ENCODE measurements at places on chromosomes 13 and 19.

DNA sequence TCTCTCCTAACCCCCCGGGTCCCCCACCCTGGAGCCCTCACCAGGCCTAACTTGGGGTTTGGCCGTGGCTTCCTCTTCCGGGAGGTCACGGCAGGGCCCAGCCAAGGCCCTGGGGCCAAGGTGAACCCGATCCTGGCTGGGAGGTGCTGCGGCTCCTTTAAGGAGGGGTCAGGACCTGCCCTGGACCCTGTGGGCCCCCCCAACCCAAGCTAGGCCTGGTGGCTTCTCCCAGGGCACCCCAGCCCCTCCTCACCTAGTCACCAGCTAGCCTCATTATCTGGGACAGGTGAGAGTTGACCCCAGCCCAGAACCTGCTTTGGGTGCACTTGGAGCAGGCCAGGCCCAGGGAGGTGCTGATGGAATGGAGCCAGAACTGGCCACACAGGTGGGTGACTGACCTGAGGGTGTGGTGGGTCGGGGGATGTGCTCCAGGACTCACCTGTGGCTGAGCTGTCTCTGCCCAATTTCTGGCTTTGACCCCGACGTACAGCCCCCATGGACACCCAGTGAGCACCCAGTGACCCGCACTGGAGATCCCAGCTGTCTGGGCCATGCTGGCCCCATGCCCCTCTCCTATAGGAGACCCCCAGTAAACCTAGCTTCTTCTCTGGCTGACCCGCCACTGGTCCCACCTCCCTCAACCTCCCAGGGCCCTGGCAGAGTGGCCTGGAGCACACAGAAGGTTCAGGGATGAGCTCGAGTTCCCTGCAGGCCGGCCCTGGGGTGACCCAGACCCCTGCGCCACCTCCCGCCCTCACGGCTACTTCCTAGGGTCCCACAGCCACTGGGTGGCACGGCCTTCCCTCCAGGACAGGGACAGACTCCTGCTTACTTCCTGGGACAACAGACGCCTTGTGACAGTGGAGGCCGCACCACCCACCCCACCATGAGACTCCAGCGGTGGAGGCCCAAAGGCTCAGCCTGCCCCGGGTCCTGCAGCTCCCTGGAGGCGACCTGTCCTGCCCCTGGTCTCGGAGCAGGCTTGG is 6.7 kb upstream of the MKNK2 start:
- no peak for DNase-seq

- peak; percentile 97 for DNase-seq
Observed at GRCh38 chr19:1605236-1606137, at the start of gene UQCR11. Gene UQCR11 (minus strand): TSS chr19:1605462. CDS start chr19:1605409, 53 bp downstream.

DNA sequence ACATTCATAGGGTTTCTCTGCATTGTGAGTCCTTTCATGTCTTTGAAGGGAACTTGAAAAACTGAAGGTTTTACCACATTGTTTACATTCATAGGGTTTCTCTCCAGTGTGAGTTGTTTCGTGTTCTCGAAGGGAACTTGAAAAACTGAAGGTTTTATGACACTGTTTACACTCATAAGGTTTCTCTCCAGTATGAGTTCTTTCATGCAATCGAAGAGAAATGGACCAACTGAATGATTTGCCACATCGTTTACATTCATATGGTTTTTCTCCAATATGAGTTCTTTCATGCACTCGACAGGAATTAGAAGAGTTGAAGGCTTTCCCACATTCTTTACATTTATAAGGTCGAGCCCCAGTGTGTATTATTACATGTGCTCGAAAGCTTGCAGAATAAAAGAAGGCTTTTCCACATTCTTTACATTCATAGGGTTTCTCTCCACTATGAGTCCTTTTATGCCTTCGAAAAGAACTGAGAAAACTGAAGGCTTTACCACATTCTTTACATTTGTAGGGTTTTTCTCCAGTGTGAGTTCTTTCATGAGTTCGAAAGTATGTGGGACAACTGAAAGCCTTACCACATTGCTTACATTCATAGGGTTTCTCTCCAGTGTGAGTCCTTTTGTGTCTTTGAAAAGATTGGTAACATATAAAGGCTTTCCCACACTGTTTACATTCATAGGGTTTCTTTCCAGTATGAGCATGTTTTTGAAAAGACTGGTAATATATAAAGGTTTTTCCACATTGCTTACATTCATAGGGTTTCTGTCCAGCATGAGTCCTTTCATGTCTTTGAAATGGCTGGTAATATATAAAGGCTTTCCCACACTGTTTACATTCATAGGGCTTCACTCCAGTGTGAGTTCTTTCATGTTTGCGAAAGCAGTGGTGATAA is 20.7 kb downstream of the ZNF14 start:
- no peak for DNase-seq

GRCh38 chr19:41904118-41904870 is 21.3 kb downstream of the ARHGEF1 start:
- no peak for DNase-seq

GRCh38 chr19:926589-927350 is 935 bp downstream of the ARID3A start:
- no peak for DNase-seq

- DNase-seq, result no peak
Observed at GRCh38 chr13:32079587-32079986, 48.0 kb downstream of the FRY start.

DNA sequence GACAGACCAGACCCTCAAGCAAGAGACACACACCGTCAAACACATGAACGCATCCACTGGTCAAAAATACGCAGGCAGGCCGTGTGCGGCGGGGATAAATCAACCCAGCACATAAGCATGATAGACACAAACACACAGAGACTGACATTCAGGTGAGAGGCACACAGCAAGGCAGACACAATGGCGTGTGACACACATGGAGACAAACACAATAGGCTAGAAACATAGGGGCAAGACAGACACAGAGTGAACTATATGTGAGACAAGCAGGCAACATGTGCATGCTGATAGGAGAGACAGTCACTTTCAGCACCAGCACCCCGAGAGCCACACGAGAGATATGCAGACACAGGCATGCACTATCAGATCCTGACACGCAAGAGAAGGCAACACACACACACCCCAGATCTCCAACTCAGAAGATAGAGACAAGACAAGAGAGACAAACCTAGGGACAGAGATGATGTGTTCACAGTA is 6.9 kb upstream of the JUNB start:
- DNase-seq, result no peak

DNA sequence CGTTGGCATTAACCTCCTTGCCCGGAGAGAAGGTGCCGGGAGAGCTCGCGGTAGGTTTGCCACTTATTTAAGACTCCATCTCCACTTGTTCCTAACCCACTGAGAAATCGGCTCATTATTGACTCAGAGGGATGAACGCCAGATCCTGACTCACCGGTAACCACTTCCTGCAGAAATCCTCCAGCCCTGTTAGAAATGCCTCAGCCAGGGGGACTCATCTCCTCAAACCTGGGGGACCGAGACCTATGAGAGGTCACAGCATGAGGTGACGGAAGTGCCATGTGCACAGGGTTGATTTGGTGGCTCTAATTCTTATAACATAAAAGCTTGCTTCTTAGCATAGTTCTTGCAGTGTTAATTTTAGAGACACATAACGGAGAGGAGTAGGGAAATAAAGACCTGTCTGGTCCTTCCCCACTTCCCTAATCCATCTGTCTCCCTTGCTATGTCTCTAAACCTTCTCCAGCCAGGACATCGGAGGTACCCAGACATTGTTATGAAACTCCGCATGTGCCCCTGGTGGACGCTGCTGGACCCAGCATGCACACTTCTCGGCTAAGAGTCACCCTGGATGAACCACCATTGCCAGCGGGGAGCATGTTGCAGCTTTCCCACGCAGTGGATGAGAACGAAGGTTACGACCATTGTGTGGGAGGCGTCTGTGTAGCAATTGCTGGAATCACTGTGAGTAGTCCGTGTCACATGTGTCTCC is 158.9 kb downstream of the EFNB2 start:
- peak; percentile 87 for DNase-seq

- DNase-seq, result peak; percentile 65
Observed at GRCh38 chr13:21673789-21674489, 3.1 kb downstream of the FGF9 start.

DNA sequence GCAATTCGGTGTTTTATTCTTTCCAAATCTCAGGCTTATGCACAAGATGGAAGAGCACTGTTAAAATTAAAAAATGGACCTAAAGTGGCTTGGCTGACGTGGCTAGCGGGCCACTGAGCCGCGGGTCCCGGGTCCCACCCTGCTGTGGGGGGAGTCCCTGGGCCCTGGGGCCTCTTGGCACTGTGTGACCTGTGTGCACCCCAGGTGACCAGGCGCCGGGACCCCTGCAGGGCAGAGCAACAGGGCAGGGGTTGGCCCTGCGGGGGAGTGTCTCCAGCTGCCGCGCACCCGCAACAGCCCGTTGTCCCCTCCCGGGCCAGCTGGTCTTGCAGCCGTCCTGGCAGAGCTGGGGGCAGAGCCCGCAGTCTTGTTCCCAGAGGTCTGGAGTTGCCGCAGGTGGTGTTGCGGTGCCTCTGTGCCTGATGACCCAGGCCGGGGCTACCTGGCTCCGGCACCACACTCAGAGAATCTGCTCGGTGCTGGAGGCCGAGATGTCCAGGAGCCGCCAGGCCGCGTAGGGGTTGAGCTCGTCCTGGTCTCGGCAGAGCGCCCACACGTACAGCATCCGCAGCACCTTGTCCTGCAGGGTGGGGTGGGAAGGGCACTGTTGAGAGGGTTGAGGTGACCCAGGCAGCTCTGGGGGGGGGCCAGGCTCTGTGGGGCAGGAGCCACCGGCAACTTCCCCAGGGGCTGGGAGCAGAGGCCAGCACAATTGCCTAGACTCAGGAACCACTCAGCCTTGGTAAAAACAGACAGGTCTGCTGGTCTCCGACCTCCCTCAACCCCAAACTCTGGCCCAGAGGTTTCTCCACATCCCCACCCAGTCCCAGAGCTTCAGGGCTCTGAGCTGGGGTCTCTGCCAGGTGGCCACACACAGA is 1.0 kb upstream of the CTXN1 start:
- peak; percentile 54 for DNase-seq
